Body of pancreas (tissue), 4 donors: ENCODE measurements at places on chromosomes 4 and X. TPM values are rescaled to one million over a fixed set of nuclear protein-coding genes. Genes with fewer than 3 reads are reported as not detected.
A peak's percentile ranks its signal among the peaks of the same experiment; 100 is the strongest.

GRCh38 chr4:82799006-82799881 lies 648 bp upstream of the SCD5 start:
- no peak for DNase-seq

GRCh38 chr4:158139086-158139485 lies 33.7 kb downstream of the GASK1B start:
- DNase-seq: no peak

LRAT gene
- total RNA-seq: not detected

DNA sequence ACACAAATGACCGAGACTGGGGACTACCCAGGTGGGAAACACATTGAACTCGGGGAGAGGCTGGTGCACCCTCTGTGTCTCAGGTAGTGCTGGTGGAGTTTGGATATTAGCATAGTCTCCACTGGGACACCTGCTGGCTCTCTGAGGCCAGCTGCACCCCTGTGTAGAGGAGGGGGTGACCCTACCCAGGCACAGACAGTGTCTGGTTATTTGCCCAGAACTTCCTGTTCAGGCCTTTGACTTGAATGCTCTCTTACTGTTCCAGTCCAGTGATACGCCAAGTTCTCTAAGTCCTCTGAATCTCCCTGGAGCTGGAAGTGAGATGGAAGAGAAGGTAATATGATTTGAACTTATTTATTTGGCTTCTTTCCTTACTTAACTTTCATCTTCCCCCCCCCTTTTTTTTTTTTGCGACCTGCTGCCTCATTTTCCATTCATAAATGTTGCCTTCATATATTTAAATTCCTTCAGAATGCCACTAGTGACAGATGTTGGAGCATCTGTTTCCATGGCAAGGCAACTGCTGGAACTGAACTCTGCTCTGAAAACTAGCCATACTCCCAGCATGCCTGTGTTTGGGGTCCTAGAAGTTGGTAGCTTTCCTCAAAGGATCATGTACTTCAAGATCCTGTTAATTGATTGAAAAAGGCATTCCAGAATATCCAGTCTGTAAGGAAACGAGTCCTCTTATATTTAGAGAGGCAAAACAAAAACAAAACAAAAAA lies 76.7 kb downstream of the AASDH start:
- DNase-seq: no peak

GRCh38 chr4:40897557-40898203 lies 147.9 kb downstream of the NSUN7 start:
- DNase-seq: peak; percentile 84

GRCh38 chr4:2289311-2289954 lies 27.5 kb upstream of the MXD4 start:
- DNase-seq: no peak

- no peak for DNase-seq
These were observed 67.2 kb downstream of the FNIP2 start for GRCh38 chr4:158836002-158836369.

TRIM75 gene
- total RNA-seq: not detected

GRCh38 chrX:74911494-74911893 lies 13.8 kb downstream of the NEXMIF start:
- no peak for DNase-seq

- DNase-seq: peak; percentile 67
These were observed 8.9 kb upstream of the RENBP start for GRCh38 chrX:153953342-153953830.

- no peak for DNase-seq
These were observed 2.7 kb upstream of the PYURF start for GRCh38 chr4:88526221-88526815.

DNA sequence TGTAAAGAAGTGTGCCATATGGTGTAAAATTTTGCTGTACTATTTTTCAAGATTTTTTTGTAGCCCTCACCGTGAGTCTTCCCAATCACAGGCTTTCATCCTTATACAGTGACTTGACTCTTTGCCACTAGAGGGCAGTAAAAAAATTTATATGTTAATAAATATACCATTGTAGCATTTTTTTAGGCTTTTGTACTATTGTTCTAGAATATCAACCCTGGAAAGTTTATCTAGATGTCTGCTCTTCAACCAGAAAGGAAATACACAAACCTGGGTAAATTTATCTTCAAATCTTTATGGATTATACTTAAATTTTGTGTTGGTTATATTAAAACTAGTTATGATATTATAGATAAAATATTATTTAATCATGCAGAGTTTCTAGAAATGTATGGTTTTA lies 235.3 kb downstream of the TENM3 start:
- DNase-seq: no peak

SPANXN2 gene
- not detected for total RNA-seq

DNA sequence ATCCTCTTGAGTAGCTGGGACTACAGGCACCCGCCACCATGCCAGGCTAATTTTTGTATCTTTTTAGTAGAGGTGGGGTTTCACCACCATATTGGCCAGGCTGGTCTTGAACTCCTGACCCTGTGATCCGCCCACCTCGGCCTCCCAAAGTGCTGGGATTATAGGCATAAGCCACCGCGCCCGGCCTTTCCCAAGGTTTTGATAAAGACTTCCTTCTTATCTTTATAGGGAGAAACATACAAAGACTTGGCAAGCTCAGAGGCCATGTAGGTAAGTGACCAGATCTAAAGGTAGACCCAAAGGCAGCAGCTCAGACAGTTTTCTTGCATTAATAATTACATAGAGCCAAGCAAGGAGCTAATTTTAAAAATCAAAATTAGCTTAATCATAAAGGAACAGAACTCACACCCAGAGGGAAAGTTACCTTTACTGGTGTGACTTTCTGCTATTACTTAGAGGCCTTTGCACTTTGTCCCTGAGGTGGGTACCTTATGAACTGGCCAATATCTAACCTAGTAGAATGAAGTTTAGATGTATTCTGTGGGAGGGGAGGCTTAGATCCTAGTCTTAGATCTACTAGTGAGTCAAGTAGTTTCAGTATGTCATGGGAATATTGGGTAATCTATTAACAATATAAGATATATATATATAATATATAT lies 67.3 kb downstream of the HPGD start:
- no peak for DNase-seq

DNA sequence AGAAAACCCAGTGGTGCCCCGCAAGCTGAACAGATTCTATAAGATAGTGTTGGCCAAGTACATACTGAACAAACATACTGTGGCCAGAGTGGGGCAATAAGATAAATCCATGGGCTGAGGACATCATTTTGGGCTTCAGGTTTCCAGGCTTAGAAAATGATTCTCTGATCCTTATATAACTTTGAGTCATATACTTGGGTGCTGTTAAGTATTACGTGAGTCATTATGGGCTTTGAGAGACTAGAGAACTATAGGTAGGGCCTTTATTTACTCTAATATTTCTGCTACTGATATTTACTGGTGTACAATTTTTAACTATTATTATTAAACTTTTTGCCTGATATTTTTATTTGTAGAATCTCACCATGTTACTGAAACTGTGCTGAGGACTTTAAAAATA lies 586.1 kb downstream of the CENPC start:
- DNase-seq: no peak

- no peak for DNase-seq
These were observed 149.3 kb upstream of the GYPA start for GRCh38 chr4:144289667-144290428.

DNA sequence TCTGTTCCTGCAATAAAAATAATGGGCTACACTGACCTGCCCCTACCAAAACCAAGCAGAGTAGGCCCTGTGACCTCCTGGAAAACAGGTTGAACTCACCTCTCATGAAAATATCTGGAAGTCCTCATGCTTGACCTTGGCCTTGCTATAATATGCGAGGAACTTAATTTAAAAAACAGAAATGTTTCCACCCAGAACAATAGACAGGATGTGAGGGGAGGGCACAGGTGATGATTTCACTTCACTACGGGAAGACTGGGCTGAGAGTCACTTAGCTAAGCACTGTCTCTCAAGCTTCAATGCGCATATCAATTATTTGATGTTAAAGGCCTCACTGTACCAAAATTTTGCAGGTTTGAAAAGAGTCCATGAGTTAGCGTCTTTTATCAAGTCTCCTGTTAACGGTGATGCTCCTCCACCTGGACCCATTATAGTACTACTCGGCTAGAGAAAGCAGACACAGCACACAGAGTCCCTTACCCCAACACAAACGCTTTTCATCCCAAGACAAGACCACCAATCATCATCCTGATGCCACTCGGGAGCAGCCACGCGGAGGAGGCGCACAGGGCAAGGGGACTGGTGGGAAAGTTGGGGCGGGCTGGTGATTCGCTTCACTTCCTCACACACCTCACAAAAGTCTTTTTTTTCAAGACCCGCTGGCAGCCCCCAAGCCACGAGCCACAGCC lies 25.9 kb downstream of the ZNF721 start:
- no peak for DNase-seq

DNA sequence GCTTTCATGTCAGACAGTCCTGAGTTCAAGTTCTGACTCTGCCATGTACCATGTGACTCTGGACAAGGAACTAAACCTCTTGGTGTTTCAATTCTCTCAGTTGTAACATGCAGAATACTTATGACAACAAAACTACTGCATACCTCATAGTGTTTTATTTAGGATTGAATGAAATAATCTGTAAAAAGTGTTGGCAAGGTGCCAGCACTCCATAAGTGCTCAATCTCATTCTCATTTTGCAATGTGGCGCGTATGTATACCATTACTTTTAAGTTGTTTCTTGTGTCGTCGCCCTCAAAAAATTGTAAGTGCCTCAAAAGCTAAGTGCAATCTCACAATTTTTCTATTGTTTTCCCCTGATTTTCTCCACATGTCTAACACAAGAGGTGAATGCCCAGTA lies 62.5 kb downstream of the IGSF1 start:
- no peak for DNase-seq

SLC9B1 gene
- not detected for total RNA-seq

CXorf49 gene
- total RNA-seq: not detected

DNA sequence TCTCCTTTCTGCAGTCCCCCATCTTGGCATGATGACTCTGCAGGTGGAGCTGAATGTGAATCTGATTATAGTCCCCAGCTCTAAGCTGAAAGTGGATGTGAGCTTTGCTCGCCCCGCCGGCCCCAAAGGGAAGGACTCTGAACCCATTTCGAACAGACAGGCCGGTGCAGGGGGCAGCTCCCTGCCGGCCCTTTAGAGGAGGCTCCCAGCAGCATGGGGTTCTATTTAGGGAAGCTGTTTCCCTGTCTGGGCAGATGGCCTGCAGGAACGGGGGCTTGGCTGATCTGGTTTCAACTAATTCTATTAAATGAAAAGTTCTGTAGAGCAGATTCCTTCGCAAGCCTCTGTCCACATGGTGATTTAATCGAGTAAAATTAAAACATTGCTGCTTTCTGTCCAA lies 104.8 kb upstream of the MSX1 start:
- no peak for DNase-seq

CORIN gene
- 0.33 TPM for total RNA-seq

GRCh38 chrX:19924285-19924684 lies 36.9 kb upstream of the SH3KBP1 start:
- no peak for DNase-seq

RPL36A gene
- 821 TPM for total RNA-seq

DNA sequence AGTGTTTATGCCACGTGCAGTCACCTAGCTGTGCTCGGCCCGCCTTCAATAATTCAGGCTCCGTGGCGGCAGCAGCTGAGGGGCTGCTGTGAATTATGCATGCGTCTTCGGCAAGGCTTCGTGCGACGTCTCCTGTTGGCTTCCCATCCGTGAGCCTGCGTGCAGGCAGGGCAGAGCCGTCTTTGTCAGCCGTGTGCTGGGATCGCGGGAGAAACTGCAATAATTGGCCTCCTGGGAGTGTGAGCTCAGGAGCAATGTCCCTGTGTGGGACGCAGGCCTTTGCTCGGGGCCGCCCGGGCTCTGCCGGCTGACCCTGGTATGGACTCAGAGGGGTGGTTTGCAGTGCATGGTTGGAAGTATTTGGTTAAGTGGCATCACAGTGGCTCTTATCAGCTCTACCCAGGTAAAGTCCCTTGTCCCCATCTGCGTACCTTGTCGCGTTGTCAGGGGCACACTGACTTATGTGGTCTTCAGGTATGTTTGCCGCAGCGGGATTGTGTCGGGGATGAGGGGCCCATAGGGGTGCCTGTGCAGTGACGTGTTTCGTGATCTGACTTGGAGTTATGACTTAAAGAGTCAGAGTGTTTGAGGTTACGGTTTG lies 34.5 kb upstream of the HGFAC start:
- DNase-seq: no peak

DNA sequence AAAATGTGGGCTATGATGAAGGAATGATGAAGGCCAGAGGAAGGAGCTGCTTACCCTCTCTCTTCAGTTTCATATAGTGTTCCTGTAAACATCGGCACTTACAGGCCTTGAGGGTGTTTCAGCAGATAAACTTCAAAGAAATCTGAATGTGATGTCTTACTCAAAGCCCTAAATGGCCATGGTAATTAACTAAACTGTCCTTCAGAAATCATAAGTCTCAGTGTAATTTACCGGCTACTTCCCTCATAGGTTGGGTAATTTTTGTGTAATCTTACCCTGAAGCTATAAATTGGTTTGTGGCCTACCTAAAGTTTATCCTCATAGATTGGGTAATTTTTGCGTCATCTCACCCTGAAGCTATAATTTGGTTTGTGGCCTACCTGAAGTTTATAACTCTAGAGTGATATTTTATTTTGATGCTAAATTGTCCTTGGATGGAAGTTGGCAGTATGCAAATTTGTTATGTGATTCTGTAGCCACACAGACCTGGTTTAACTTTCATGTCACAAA lies 2700.3 kb downstream of the ARAP2 start:
- DNase-seq: no peak

GRCh38 chr4:189029976-189030504 lies 890.8 kb downstream of the TRIML1 start:
- no peak for DNase-seq

DNA sequence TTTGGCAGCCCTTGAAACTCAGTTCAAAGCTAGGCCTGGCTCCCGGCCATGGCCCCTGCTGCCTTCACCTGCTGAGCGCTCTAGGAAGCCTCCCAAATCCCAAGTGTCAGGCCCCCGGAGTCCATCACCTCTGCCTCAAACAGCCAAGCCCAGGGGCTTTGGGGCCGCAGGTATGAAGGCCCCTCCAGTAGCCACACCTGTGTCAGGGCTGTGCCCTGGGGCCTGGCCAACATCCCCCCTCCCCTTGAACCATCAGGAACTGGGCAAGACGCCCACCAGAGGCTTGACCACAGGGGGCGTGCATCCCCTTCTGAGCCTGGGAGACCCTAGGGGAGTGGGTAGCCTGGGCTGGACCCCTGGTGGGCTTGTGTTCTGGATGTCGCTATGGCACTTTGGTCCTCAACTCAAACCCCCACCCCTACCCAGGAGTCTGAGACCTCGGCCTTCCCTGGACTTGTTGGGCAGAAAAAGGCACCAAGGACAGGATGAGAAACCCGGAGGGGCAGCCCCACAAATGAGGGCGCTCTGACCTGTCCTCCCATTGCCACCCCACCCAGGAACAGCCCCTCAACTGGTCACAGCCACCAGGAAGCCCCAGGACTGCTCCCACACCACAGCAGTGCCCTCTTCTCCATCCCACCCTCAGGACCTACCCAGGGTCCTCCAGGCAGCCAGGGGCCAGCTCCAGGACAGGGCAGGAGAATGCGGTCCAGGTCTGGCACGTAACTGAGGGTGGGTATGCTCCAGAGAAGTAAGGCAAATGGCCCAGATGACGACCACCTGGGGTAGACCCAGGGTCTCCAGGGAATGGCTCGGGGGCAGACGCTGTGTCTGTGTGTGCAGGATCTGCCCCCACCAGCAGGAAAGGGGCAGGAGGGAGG lies 4.2 kb upstream of the SLBP start:
- DNase-seq: no peak
